ENCODE measurements at places on chromosomes 2 and 18.

- DNase-seq = no peak
These were observed 674 bp downstream of the NCAPH start for GRCh38 chr2:96336104-96336775.

DNA sequence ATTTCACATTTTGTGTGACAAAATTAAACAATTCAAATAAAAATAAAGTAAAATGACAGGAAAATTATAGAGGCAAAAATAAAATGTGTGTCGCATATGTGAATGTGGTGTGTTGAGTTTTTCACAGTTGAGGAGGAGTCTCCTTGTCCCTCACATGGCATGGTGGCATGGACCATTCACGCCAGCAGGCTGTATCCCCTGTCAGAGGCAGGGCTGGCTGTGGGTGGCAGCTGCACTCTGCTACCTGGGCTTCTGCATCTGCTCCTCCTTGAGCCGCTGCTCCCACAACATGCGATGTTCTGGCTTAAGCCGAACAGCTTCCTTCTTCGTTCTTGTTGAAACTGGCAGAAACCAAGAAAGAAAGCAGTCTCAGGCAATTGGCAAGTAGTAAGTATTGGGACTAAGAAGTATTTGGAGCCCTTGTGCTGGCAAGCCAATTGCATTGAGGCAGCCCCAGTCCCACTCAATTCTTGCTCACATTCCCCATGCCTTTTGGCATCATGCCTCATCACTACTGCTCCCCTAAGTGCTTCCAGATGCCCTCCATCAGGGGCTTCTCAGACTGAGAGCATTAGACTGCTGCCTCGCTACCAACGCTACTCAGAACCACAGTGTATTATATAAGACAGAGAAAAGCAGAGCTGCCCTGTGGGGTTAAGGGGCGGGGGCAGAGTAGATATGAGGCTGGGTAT, 177.9 kb upstream of the NABP1 start:
- no peak for DNase-seq

GRCh38 chr2:168912901-168913369, 11.8 kb downstream of the G6PC2 start:
- DNase-seq = no peak

- no peak for DNase-seq
These were observed 14.3 kb upstream of the D2HGDH start for GRCh38 chr2:241720099-241720498.

All from NCI-H1048 (cell line).